ENCODE measurements at places on chromosomes 2 and 18.
A peak's percentile ranks its signal among the peaks of the same experiment; 100 is the strongest.

GRCh38 chr2:54773838-54774237 lies 50.4 kb downstream of the EML6 start:
- no peaks in the 10 kb centered on the region for H3K36me3 ChIP-seq
- no peaks in the 10 kb centered on the region for H3K4me1 ChIP-seq
- H3K4me3 ChIP-seq: no peak overlapping the region
- no peak overlapping the region for H3K27ac ChIP-seq

- H3K36me3 ChIP-seq: no peaks in the 10 kb centered on the region
- no peaks in the 10 kb centered on the region for H3K27me3 ChIP-seq
- peak overlapping the region; percentile 44 for H3K27ac ChIP-seq
- DNase-seq: peak; percentile 3
- peaks cover 52% of the 10 kb centered on the region for H3K4me1 ChIP-seq
- no peak overlapping the region for H3K4me3 ChIP-seq
These were observed 67.7 kb upstream of the GRB14 start for GRCh38 chr2:164688896-164689419.

GRCh38 chr2:85851253-85852151 lies 37.3 kb downstream of the ST3GAL5 start:
- H3K36me3 ChIP-seq: no peaks in the 10 kb centered on the region
- no peak overlapping the region for H3K27ac ChIP-seq
- H3K4me1 ChIP-seq: peaks cover 7% of the 10 kb centered on the region
- no peaks in the 10 kb centered on the region for H3K27me3 ChIP-seq
- no peak for DNase-seq
- no peak overlapping the region for H3K4me3 ChIP-seq

GRCh38 chr2:181371782-181372645 lies 85.2 kb upstream of the ITGA4 start:
- no peak overlapping the region for H3K27ac ChIP-seq
- no peaks in the 10 kb centered on the region for H3K27me3 ChIP-seq
- no peak for DNase-seq
- no peaks in the 10 kb centered on the region for H3K36me3 ChIP-seq

GRCh38 chr2:207266648-207267047 lies 100.9 kb upstream of the KLF7 start:
- H3K4me1 ChIP-seq: no peaks in the 10 kb centered on the region
- no peaks in the 10 kb centered on the region for H3K36me3 ChIP-seq
- H3K27ac ChIP-seq: no peak overlapping the region
- no peak for DNase-seq

GRCh38 chr2:18074476-18074875 lies 196.0 kb downstream of the KCNS3 start:
- DNase-seq: peak; percentile 9
- H3K27ac ChIP-seq: no peak overlapping the region
- H3K36me3 ChIP-seq: no peaks in the 10 kb centered on the region
- H3K4me1 ChIP-seq: no peaks in the 10 kb centered on the region

GRCh38 chr18:10398571-10398970 lies 55.9 kb upstream of the APCDD1 start:
- H3K36me3 ChIP-seq: no peaks in the 10 kb centered on the region
- H3K4me1 ChIP-seq: peaks cover 51% of the 10 kb centered on the region
- peak overlapping the region; percentile 27 for H3K27ac ChIP-seq
- H3K27me3 ChIP-seq: no peaks in the 10 kb centered on the region
- peak; percentile 89 for DNase-seq
- H3K4me3 ChIP-seq: no peak overlapping the region

GRCh38 chr2:5877360-5877759 lies 185.2 kb downstream of the SOX11 start:
- no peak overlapping the region for H3K27ac ChIP-seq
- no peaks in the 10 kb centered on the region for H3K4me1 ChIP-seq
- H3K27me3 ChIP-seq: no peaks in the 10 kb centered on the region
- no peaks in the 10 kb centered on the region for H3K36me3 ChIP-seq

- H3K27ac ChIP-seq: no peak overlapping the region
- no peaks in the 10 kb centered on the region for H3K27me3 ChIP-seq
- DNase-seq: peak; percentile 41
- H3K4me1 ChIP-seq: peaks cover 14% of the 10 kb centered on the region
- no peak overlapping the region for H3K4me3 ChIP-seq
These were observed 36.6 kb upstream of the IKZF2 start for GRCh38 chr2:213187833-213188532.

- no peaks in the 10 kb centered on the region for H3K36me3 ChIP-seq
- H3K27me3 ChIP-seq: no peaks in the 10 kb centered on the region
These were observed 89.5 kb upstream of the HNRNPA3 start for GRCh38 chr2:177123048-177123447.

- H3K4me3 ChIP-seq: no peak overlapping the region
- no peaks in the 10 kb centered on the region for H3K36me3 ChIP-seq
- H3K27me3 ChIP-seq: no peaks in the 10 kb centered on the region
- no peak for DNase-seq
These were observed 7.9 kb upstream of the CETN1 start for GRCh38 chr18:572091-572830.

DNA sequence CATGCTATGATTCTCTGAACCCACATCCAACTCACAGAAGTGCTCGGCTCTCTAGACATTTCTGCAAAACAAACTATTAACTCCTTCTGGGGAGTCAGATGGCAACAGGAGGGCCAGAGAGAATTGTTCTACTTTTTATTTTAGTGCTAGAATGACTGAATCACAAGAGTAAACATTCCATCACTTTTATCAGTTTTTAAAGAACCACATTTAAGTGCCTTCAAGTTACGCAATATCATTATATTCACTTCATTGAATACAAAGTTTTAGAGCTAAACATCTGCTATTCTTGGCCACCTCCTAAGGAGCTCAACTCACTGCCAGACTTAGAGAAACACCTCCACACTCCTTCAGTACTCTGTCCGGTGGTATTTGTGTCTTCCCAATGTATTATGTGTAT lies 22.4 kb downstream of the B4GALT6 start:
- H3K36me3 ChIP-seq: no peaks in the 10 kb centered on the region
- H3K4me1 ChIP-seq: peaks cover 19% of the 10 kb centered on the region
- no peak for DNase-seq
- H3K27ac ChIP-seq: no peak overlapping the region

GRCh38 chr2:102505290-102505689 lies 32.3 kb downstream of the SLC9A4 start:
- no peaks in the 10 kb centered on the region for H3K4me1 ChIP-seq
- H3K4me3 ChIP-seq: no peak overlapping the region
- no peaks in the 10 kb centered on the region for H3K27me3 ChIP-seq
- no peaks in the 10 kb centered on the region for H3K36me3 ChIP-seq
- no peak for DNase-seq

DNA sequence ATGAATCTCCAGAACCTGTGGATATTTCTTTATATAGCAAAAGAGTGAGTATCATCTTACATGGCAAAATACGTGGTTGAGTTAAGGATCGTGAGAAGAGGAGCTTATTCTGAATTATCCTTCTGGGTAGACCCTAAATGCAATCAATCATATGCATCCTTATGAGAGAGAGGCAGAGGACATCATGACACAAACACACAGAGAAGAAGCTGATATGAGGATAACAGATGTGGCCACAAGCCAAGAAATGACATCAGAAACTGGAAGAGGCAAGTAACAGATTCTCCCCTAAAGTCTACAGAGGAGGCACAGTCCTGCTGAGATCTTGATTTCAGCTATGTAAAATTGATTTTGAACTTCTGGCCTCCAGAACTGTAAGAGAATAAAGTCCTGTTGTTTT lies 730.2 kb upstream of the ZNF804A start:
- H3K36me3 ChIP-seq: no peaks in the 10 kb centered on the region
- H3K27ac ChIP-seq: no peak overlapping the region
- peak; percentile 72 for DNase-seq
- H3K4me3 ChIP-seq: no peak overlapping the region
- H3K4me1 ChIP-seq: peaks cover 7% of the 10 kb centered on the region

DNA sequence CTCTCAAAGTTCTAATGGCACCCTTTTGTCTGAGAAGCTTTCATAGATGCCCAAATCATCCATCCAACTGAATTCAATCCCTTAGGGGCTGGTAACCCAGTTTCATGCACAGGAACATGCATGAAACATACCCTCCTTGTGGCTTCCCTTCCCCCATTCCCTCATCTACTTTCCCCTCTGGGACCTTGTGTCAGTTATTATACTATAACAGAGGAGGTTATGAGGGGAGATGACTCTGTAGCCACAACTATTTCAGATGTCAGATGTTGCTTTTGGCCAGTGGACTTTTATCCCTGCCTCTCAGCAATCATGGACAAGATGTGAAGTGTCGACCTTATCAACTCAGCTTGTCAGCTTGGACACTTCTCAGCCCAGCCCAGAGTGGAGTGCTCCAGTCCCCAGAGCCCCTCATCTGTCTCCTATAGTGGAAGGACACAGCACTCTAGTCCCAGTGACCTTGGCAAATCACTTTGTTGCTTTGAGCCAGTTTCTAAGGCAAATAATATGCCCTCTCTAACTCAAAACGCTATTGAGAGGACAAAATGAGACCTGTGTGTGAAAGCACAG lies 8.4 kb downstream of the DHRS9 start:
- peaks cover 5% of the 10 kb centered on the region for H3K27me3 ChIP-seq
- H3K27ac ChIP-seq: no peak overlapping the region
- no peaks in the 10 kb centered on the region for H3K4me1 ChIP-seq
- DNase-seq: no peak
- H3K4me3 ChIP-seq: no peak overlapping the region

GRCh38 chr2:168751104-168751740 lies 51.2 kb upstream of the NOSTRIN start:
- no peaks in the 10 kb centered on the region for H3K4me1 ChIP-seq
- no peak overlapping the region for H3K4me3 ChIP-seq
- no peak overlapping the region for H3K27ac ChIP-seq
- no peak for DNase-seq

- H3K27me3 ChIP-seq: peaks cover 16% of the 10 kb centered on the region
- H3K4me1 ChIP-seq: no peaks in the 10 kb centered on the region
- no peak for DNase-seq
- H3K4me3 ChIP-seq: no peak overlapping the region
These were observed 93.4 kb upstream of the ZBTB14 start for GRCh38 chr18:5388896-5389295.

GRCh38 chr2:121906170-121906569 lies 150.7 kb downstream of the TSN start:
- H3K4me1 ChIP-seq: peaks cover 32% of the 10 kb centered on the region
- DNase-seq: no peak
- no peaks in the 10 kb centered on the region for H3K27me3 ChIP-seq
- H3K36me3 ChIP-seq: no peaks in the 10 kb centered on the region
- H3K4me3 ChIP-seq: no peak overlapping the region
- no peak overlapping the region for H3K27ac ChIP-seq

DNA sequence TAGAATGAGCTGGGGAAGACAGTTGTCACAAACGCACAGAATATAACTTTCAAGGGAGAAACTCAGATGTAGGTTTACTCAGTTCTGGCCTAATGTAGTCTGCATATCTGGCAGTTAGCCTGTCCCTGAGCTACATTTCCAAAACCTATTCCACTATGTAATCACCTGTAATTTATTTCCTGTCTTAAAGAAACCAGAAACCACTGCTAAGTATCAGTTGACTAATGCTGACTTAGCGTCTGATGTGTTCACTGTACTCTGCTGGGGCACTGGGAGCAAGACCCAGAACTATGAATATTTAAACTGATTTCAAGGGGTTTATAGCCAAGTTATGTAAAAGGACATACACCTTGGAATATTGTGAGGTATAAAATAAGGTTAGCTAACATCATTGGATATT lies 1995.2 kb upstream of the PIK3C3 start:
- no peaks in the 10 kb centered on the region for H3K4me1 ChIP-seq
- no peak overlapping the region for H3K4me3 ChIP-seq
- no peak overlapping the region for H3K27ac ChIP-seq
- no peaks in the 10 kb centered on the region for H3K36me3 ChIP-seq
- no peaks in the 10 kb centered on the region for H3K27me3 ChIP-seq

GRCh38 chr2:73920577-73921545 lies 5.8 kb upstream of the DGUOK start:
- no peak overlapping the region for H3K27ac ChIP-seq
- H3K4me3 ChIP-seq: no peak overlapping the region
- peak; percentile 50 for DNase-seq
- no peaks in the 10 kb centered on the region for H3K27me3 ChIP-seq
- no peaks in the 10 kb centered on the region for H3K4me1 ChIP-seq

DNA sequence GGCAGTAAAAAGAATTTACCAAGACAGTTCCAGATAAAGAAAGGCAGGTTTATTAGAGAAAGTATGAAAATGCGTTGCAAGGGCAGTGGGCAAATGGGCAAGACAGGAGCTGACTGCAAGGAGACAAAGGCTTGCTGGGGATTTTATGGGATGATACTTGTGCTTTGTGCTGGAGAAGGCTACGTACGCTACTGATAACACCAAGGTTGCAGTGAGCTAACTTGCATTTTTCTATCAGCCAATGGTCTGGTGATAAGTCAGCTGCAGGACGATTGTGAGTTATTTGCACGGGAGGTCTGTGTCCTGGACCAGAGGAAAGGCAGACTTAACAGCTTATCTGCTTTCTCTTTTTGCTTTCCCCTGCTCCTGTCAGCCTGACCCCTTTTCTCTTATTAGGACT lies 116.5 kb downstream of the PMS1 start:
- DNase-seq: no peak
- H3K4me1 ChIP-seq: no peaks in the 10 kb centered on the region

DNA sequence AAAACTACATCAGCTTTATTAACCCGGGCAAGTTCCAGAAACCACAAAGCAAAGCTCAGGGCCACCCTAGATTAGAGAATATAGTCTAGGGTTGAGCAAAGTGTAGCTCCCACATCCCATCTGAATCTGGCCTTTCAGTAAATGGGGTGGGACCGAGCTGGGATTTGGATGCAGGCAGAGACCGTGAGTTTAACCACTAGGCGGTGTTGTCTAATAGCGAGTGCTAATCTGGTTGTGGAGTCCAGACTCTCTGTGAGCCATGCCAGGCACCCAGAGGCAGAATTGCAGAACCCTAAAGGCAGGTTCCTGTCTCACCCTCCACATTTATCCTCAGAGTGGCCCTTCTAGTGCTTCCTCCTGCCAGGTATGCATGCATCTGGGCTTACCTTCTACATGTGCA lies 435.9 kb downstream of the TSN start:
- peak overlapping the region; percentile 12 for H3K27ac ChIP-seq
- H3K27me3 ChIP-seq: no peaks in the 10 kb centered on the region
- H3K36me3 ChIP-seq: no peaks in the 10 kb centered on the region
- DNase-seq: peak; percentile 91
- peaks cover 44% of the 10 kb centered on the region for H3K4me1 ChIP-seq

- peak; percentile 5 for DNase-seq
- H3K36me3 ChIP-seq: no peaks in the 10 kb centered on the region
- no peak overlapping the region for H3K4me3 ChIP-seq
- H3K4me1 ChIP-seq: no peaks in the 10 kb centered on the region
- no peak overlapping the region for H3K27ac ChIP-seq
These were observed 120.5 kb upstream of the POU3F3 start for GRCh38 chr2:104733226-104733943.

- no peaks in the 10 kb centered on the region for H3K27me3 ChIP-seq
- H3K4me3 ChIP-seq: no peak overlapping the region
- H3K4me1 ChIP-seq: no peaks in the 10 kb centered on the region
These were observed 631.8 kb upstream of the ID2 start for GRCh38 chr2:8049851-8050571.

- H3K4me1 ChIP-seq: no peaks in the 10 kb centered on the region
- DNase-seq: no peak
- no peak overlapping the region for H3K27ac ChIP-seq
These were observed 85.8 kb downstream of the CLHC1 start for GRCh38 chr2:55146263-55146662.

- H3K27ac ChIP-seq: no peak overlapping the region
- H3K36me3 ChIP-seq: no peaks in the 10 kb centered on the region
- H3K4me1 ChIP-seq: no peaks in the 10 kb centered on the region
- no peak overlapping the region for H3K4me3 ChIP-seq
- no peak for DNase-seq
These were observed 95.6 kb downstream of the DYM start for GRCh38 chr18:49364821-49365220.

Data from A673 (cell line).